ENCODE measurements at places on chromosomes 4 and X. TPM values are rescaled to one million over a fixed set of nuclear protein-coding genes. Genes with fewer than 3 reads are reported as not detected.

Gene CLNK
- total RNA-seq: not detected

Gene HSFX3
- total RNA-seq: not detected

Gene NKAP
- 13.6 TPM for total RNA-seq

Gene BEX2
- total RNA-seq: 9.1 TPM

Gene CLDN34
- total RNA-seq: not detected

Gene SSX2
- total RNA-seq: 0.31 TPM

Gene SEC24D
- 13.4 TPM for total RNA-seq

Gene HSFX2
- 0.26 TPM for total RNA-seq

Gene FGF13
- total RNA-seq: not detected

Gene XAGE5
- total RNA-seq: not detected

Gene PPBP
- total RNA-seq: not detected

Gene KLHL4
- 27.6 TPM for total RNA-seq

Gene RNF175
- not detected for total RNA-seq

Gene AREG
- 0.54 TPM for total RNA-seq

Gene GATA1
- total RNA-seq: 0.23 TPM

Gene SPANXN5
- not detected for total RNA-seq

Gene ASB5
- not detected for total RNA-seq

Gene TIMM8A
- total RNA-seq: 39.1 TPM

Gene TRPC5OS
- total RNA-seq: not detected

Gene ARL9
- total RNA-seq: 0.41 TPM

Gene KIF4A
- 62.6 TPM for total RNA-seq

Gene FMR1NB
- not detected for total RNA-seq

Gene CTAG1B
- not detected for total RNA-seq

Gene SHOX
- total RNA-seq: not detected

Gene GPM6B
- total RNA-seq: not detected

Gene TMPRSS11F
- total RNA-seq: not detected

Gene NCAPG
- total RNA-seq: 31.0 TPM

Data from Panc1 (cell line).